ENCODE measurements at places on chromosomes 7 and 10. TPM values are rescaled to one million over a fixed set of nuclear protein-coding genes. Genes with fewer than 3 reads are reported as not detected.

Gene RADIL
- 2.1 TPM for polyA plus RNA-seq

Gene ELN
- polyA plus RNA-seq, result 58.1 TPM

Gene SLC25A28
- polyA plus RNA-seq, result 37.5 TPM

Gene EN2
- 0.15 TPM for polyA plus RNA-seq

Gene ACTA2
- polyA plus RNA-seq, result 174 TPM

Gene MUC3A
- 0.43 TPM for polyA plus RNA-seq

Gene NRCAM
- polyA plus RNA-seq, result 16.7 TPM

Gene TMEM236
- 0.19 TPM for polyA plus RNA-seq

Gene NKX1-2
- not detected for polyA plus RNA-seq

Gene CYP26A1
- polyA plus RNA-seq, result not detected

Gene HGF
- 3.1 TPM for polyA plus RNA-seq

Gene PRLHR
- polyA plus RNA-seq, result not detected

Gene SLC29A4
- 15.9 TPM for polyA plus RNA-seq

Gene C10orf62
- 0.35 TPM for polyA plus RNA-seq

Gene TSC22D4
- 35.0 TPM for polyA plus RNA-seq

Gene TRPV5
- 0.76 TPM for polyA plus RNA-seq

Gene FAM25C
- polyA plus RNA-seq, result not detected

DNA sequence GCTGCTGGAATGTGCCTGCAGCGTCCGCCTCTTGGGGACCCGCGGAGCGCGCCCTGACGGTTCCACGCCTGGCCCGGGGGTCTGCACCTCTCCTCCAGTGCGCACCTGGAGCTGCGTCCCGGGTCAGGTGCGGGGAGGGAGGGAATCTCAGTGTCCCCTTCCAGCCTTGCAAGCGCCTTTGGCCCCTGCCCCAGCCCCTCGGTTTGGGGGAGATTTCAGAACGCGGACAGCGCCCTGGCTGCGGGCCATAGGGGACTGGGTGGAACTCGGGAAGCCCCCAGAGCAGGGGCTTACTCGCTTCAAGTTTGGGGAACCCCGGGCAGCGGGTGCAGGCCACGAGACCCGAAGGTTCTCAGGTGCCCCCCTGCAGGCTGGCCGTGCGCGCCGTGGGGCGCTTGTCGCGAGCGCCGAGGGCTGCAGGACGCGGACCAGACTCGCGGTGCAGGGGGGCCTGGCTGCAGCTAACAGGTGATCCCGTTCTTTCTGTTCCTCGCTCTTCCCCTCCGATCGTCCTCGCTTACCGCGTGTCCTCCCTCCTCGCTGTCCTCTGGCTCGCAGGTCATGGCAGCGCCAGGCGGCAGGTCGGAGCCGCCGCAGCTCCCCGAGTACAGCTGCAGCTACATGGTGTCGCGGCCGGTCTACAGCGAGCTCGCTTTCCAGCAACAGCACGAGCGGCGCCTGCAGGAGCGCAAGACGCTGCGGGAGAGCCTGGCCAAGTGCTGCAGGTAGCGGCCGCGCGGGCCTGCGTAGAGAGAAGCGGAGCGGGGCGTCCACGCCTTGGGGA lies 645 bp downstream of the SLC26A4 start:
- peak; percentile 29 for DNase-seq

- no peak for DNase-seq
Measured at GRCh38 chr7:157774495-157774894, 437.7 kb downstream of the DNAJB6 start.

GRCh38 chr10:49593998-49594397 lies 16.1 kb upstream of the SLC18A3 start:
- no peak for DNase-seq

- no peak for DNase-seq
Measured at GRCh38 chr10:1290071-1290471, 233.9 kb downstream of the WDR37 start.

DNA sequence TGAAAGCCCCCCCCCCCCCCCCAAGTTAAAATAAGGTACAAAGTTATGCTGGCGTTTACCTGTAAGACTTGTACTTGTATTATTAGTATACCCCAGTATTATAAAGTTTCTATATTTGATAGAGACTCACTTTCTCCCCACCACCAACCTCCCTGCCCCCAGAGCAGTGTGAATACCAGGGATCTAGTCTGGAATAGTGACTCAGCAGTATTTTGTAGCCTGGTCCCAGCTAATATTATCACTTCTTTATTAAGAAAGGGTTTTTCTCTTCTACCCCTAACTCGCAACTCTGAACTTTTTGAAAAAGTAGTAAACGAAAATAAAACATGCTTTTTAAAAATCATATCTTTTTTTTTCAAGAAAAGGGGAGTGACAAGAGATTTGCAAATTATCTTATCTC lies 26.7 kb downstream of the GLI3 start:
- no peak for DNase-seq

GRCh38 chr7:153217032-153217431 lies 457.5 kb downstream of the ACTR3B start:
- DNase-seq, result no peak

- DNase-seq, result no peak
Measured at GRCh38 chr7:32658034-32658433, 162.7 kb downstream of the AVL9 start.

DNA sequence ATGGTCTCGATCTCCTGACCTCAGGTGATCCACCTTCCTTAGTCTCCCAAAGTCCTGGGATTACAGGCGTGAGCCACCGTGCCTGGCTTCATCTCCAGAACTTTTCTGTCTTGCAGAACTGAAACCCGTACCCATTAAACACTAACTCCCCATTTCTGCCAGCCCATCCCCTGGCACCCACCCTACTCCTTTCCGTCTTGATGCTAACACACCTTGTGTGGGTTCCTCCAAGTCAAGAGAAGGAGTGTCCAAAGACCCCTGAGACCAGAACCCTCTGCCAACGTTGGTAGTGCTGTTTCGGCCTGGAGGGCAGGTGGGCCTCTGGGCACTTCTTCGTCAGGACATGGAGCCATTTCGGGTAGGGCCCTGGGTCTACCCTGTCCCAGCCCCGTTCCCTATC lies 83.6 kb downstream of the MGMT start:
- no peak for DNase-seq

- DNase-seq, result no peak
Measured at GRCh38 chr7:25495342-25496250, 267.3 kb upstream of the NPVF start.

DNA sequence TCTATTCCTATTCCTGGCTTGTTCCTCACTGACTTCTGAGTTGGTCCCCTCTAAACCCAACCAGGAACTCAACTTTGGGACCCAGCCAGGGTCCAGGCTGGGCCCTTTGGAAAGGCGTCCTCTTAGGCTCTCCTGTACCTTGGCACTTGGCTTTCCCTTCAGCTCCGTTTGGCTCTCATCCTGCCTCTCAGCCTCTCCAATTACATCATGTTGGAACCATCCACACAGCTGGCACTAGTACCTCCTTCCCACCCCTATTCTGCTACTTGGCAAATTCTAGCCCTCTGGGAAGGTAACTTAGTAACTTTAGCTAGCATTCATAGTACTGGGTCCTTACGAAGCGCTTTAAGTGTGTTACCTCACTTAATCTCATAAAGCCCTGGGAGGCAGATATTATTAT lies 205.3 kb upstream of the HABP2 start:
- no peak for DNase-seq

DNA sequence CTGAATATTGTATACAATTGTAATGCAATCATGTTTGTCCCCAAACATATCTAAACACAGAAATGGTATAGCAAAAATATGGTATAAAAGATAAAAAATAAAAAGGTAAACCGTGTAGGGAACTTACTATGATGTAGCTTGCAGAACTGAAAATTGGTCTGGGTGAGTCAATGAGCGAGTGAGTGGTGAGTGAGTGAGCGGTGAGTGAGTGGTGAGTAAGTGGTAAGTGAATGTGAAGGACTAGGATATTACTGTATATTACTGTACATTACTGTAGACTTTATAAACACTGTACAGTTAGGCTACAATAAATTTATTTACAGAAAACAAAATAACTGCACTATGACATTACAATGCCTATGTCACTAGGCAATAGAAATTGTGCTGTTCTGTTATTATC lies 1163.2 kb upstream of the SORCS1 start:
- DNase-seq, result no peak

DNA sequence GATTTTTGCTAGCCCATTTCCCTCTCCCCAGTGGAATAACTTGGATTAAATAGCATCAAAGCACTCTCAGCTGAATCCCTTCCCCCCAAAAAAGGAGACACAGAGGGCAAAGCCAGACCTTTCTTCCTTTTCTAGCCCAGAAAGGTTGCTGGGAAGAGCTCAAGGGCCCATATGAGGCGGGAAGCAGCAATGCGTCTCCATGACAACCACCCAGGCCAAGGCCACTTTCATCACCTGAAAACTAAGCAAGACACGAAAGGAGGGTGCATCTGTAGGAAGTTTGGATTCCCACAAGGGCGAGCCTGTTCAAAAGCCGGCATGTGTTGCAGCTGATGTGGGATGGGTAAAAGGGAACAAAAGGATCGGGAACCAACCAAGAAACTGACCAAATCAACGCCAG lies 229.1 kb downstream of the PLXNA4 start:
- DNase-seq, result no peak

- no peak for DNase-seq
Measured at GRCh38 chr7:100570954-100571828, 2.5 kb downstream of the SAP25 start.

GRCh38 chr7:93028610-93029009 lies 89.2 kb downstream of the SAMD9 start:
- DNase-seq, result no peak

GRCh38 chr7:30519122-30519521 lies 14.5 kb upstream of the GGCT start:
- no peak for DNase-seq

DNA sequence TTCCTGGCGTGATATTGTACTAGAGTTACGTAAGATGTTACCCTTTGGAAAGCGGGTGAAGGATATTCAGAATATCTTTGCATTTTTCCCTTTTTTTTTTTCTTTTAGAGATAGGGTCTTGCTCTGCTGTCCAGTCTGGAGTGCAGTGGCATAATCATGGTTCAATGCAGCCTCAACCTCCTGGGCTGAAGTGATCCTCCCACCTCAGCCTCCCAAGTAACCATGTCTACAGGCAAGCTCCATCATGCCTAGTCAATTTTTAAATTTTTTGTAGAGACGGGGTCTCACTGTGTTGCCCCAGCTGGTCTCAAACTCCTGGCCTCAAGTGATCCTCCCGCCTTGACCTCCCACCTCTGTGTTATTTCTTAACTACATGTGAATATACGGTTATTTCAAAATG lies 18.4 kb downstream of the VPS41 start:
- DNase-seq, result no peak

DNA sequence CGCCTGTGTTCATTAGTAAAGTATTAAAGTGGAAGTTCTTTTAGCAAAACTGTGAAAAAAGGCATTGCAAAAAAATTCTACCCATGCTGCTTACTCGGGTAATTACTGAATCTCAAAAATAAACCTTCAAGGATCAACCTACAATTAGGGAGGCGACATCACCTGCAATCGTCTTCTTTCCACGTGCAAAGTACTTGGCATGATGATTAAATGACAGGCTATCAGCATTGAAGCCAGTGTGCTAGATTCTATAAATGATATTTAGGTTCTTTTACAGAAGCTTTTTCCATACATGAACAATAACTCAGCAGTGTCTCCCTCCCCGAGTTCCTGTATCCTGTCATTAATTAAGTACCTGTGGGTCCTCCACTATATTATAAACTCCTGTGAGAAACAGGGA lies 105.8 kb downstream of the SFMBT2 start:
- DNase-seq, result no peak

DNA sequence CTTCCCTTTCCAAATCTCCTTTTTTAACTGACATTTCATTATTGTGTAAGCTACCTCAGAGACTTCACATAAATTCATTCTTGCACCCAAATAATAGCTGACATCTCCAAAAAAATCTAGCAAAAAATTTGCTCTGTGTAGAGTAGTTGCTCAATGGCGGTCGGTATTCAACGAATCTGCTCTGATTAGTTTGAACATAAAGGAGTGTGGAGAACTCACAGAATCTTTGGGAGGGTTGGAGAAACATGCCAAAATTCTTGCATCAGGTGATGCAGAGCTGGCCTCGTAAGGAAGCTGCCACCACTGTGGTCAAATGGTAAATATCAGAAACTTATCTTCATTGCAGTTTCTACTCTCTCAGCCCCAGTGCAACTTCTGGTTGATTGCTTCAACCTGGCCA lies 201.2 kb upstream of the MDFIC start:
- DNase-seq, result no peak

- DNase-seq, result no peak
Measured at GRCh38 chr7:100568176-100568895, 5.4 kb downstream of the SAP25 start.

DNA sequence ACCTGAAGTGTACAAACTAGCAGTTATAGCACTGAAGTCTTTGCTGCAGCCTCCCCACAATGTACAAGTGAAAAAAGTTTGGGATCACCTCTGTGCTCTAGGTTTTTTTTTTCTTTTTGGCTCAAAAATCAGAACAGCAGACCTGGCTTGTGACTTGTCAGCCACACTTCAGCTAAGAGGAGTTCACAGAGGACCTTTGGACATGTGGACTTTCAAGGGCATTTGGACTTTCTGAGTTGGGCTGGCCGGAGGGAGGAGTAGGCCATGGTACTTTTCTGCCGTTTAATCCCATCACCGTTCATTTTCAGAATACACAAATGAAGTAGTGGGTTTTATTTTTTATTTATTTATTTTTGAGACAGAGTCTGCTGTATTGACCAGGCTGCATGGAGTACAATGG lies 21.9 kb upstream of the ACSL5 start:
- no peak for DNase-seq

DNA sequence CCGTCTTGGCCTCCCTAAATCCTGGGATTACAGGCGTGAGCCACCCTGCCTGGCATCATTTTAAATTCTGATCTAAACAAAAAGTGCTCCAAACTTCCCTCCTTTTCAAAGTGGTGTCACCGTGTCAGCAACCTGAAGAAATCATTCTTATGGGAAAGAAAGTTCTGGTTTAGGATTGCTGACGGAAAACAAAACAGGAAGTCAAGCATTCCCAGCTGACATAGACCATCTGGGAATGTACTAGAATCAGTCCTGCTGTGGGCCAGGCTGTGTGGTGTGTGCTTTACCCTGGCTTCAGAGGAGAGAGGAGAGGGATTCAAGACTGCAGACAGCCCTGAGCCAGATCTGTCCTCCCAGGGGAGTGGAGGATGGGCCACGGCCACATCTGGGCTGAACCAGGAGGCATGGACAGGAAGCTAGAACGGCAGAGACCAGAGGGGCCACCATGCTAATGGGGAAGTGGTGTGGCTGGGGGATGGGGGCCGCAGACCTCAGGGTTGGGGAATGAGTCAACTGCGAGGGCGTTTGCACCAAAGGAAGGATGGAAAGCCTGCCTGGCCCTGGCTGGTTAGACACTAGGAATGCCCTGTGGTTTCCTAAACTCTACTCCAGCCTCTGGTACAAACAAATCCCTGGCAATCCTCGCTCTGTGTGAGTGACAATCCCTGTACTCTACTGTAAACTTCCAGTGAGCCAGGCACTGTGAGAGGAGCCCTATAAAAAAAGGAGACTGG lies 16.7 kb upstream of the CLIP2 start:
- DNase-seq, result peak; percentile 69

- DNase-seq, result no peak
Measured at GRCh38 chr7:87100326-87100725, 40.9 kb upstream of the ELAPOR2 start.

DNA sequence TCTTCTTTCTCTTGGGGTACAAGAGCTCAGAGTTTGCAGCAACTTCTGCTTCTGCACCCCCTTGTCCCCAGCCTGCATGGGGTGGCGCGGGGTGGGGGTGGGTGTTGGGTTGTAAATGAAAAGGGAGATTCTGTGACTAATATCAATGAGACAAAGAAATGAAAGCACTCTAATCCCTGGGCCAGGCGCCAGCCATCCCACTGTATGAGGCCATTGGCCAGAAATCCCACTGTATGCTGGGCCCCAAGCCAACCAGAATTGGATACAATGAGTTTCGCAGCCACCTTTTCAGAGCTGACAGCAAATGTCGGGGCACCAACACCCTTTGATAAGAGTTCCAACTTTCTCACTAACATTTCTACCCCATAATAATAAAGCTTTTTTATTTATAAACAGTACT lies 10.9 kb upstream of the PTN start:
- no peak for DNase-seq

Data from right renal cortex interstitium (tissue), 3 donors.